HuH-7.5 (cell line): ENCODE measurements at places on chromosomes 6 and 20.

GRCh38 chr6:73503027-73503772 is 17.6 kb downstream of the EEF1A1 start:
- DNase-seq, result no peak

DNA sequence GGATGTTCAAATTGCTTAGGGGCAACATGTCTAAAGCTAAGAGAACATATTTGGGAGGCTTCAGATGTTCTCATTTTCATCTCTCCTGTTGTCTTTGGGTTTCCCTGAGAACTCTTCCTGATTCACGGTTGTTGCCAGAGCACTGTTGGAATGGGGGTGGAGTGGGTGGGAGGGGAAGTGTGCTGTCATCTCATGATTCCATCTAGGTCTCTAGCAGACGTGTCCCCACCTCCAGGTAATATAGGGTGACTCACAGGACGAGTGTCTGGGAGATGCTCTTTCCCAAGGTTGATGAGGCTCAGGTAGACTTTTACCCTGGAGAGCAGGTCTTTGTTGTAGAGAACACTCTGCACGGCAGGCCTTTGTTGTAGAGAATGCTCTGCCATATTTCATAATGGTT is 636.9 kb downstream of the QKI start:
- no peak for DNase-seq

GRCh38 chr6:148635070-148635743 is 111.6 kb upstream of the UST start:
- DNase-seq, result no peak

DNA sequence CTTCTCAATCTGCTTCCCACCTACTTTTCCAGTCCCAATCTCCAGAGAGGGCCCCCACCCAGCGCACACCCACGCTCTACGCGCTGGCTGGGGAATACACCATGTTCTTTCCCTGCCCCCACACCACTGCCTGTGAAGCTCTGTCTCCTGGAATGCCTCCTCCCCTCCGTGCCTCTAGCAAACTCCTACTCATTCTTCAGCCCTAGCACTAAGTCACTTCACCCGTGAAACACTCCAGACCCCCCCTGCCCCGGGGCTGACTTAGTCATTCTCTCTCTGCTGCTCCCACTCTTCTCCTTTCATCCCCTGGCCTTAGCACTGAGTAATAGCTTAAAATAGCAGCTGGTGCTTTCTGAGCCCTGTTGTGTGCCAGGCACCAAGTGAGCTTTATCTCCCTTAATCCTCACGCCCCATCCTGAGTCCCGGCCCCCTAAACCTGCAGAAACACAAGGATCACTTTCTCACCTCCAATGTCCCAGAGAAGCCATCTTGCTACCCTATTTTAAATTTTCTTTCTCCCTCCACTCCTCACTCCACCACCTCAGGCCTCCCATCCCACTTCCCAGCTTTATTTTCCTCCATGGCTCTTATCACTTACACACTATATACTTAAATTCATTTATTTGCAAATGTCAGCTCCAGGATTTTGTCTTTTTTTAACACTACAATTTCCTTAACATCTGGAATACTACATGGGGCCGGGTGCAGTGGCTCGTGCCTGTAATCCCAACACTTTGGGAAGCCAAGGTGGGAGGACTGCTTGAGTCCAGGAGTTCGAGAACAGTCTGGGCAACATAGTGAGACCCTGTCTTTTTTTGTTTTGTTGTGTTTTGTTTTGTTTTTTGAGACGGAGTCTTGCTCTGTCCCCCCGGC is 6.3 kb upstream of the PARD6B start:
- DNase-seq, result peak; percentile 78

- no peak for DNase-seq
Measured at GRCh38 chr20:33604991-33605370, 57.1 kb upstream of the C20orf144 start.

DNA sequence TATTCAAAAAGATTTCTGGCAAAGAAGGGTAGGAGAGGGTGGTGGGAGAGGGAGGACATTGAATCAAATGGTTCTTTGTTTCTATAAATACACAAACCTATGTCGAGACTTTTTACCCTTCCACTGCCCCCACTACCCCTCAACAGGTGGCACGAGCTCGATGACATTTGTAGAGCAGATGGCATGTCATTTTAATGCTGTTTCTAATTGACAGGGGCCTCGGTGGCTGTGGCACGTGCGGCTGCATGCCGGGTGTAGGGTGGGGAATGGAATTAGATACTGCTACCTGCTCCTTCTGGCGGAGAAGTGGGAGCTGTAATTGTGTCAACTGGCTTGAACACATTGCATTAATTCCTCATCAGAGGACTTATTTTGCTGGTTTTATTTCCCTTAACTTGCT is 29.1 kb upstream of the SASH1 start:
- no peak for DNase-seq

DNA sequence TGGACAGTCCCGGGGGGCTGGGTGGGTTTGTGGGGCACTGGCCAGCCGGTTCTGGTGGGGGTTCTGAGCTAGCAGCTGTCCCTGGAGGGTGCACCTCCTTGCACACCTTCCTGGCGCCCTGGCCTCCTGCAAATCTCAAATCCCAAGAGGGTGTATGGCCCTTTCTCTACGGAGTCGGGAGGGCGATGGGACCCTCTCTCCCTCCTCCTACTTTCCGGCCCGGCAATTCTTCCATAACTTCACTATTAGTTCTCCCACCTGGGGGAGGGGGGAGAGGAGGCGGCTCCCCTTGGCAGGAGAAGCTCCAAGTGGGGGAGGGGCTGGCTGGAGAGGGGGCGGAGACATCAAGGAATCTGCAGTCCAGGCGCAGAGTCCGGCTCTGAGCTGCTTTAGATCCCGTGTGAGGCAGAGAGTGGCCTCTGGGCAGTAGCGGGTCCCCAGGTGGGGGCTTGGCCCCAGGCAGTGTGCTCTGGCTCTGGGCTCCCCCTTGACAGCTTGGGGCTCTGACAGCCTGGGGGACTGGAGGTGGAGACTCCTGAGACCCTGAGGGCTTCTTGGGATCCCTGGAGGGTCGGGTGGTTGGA is 1.4 kb upstream of the LAMA5 start:
- peak; percentile 89 for DNase-seq

DNA sequence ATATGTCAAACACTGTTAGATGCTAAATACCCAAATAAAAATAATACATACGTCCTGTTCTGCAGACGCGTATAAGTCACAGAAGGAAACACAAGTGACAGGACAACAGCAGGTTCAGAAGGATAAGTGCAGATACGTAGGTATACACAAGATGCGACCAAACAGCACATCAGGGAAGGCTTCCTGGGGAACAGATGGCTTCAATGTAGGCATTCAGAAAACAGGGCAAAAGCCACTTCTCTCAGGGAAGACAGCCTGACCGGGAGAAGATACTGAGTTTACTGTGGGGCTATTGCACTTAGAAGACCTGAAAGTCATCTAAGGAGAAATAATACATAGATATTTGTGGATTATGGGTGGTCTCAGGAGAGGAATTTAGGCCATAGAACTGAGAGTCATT is 1.9 kb downstream of the HLA-DPA1 start:
- DNase-seq, result no peak

DNA sequence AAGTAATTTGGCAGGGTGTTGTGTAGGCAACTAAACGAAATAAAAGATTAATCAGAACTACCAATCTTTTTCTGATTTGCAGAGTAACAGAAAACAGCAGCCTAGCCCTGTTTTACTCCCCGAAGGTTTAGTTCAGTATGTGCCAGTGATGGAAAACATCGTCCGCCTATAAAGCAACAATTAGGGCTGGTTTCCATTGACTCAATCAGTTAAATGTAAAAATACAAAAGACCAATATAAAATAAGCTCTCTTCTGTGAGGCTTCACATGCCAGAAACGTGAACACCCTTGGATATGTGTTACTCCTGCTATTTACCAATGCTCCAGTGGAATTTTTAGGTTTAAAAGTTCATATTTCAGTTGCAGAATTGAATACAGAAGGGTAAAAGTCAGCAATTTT is 210.5 kb upstream of the RSPO3 start:
- DNase-seq, result no peak

DNA sequence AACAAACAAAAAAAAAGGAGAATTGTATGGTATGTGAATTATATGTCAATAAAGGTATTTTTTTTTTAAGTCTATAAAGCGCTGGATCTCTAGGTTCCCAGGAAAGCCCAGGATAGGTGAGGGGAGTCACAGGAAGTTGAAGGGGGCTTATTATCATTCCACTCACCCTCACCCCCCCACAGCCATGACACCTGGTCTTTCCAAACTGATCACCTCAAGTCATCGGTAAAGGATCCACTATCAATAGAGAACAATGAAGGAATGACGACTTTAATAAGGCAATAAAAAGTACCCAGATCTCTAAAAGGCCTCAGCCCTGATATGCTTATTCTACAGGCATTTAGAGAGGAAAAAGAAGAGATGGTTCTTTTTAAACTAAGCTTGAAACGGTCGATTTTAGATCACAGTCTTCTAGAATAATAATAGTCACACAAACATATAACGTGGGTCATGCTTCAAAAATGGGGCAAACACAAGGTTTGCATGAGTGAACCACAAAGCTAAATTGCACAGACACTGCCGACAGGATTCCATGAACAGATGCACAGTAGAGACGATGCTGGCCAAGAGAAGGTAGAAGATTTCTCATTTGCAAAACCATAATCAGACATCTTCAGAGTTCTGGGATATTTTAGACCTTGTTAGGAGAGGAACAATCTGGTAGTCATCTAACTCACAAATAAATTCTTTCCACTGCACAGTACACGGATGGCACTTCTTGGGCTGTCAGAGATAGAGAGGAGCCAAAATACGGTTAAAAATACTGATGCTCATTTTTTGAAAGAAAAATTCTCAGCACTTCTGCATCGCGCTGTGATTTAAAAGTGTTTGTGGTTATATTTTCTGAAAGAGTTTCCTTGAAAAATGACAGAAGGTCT is 21.0 kb downstream of the ZMYND8 start:
- no peak for DNase-seq

DNA sequence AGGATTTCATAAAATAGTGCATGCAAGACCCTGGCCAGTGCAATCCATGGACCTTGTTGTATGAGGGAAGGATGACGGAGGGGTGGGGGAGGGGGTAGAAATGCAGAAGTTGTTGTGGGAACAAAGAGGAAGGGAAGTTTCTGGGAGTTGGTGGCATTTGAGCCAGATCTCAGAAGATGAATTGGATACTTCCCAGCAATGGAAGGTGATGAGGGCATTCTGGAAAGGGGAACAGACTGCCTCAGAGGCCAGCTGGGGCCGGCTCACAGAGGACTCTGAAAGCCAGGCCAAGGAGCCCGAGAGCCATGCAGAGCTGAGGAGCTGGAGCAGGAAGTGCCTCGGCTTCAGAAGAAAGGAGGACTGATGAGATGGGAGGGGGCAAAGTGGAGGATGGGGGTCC is 2.7 kb downstream of the TMEM74B start:
- DNase-seq, result no peak

- no peak for DNase-seq
Measured at GRCh38 chr6:11659757-11660156, 118.8 kb downstream of the ADTRP start.

DNA sequence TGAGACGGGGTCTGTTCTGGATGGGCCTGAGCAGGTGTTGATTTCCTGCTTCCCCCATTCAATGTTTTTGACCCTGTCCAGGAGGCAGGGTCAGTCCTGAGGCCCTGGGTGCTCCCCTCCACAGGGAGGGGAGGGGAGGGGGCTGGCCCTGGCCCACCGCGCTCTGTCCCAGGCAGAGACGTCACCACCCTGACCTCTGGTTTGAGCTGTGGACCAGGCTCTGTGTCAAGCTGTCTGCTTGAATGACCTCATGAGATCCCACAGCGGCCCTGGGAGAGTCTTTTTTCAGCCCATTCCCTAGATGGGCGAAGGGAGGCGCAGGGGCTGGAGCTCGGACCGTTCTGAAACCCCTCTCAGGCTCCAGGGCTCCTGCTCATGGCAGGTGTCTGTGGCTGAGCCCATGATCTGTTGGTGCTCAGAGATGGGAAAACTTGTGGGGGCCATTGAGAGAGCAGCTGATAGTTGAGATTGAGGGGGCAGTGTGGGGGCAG is 8.9 kb upstream of the LKAAEAR1 start:
- DNase-seq, result peak; percentile 76

DNA sequence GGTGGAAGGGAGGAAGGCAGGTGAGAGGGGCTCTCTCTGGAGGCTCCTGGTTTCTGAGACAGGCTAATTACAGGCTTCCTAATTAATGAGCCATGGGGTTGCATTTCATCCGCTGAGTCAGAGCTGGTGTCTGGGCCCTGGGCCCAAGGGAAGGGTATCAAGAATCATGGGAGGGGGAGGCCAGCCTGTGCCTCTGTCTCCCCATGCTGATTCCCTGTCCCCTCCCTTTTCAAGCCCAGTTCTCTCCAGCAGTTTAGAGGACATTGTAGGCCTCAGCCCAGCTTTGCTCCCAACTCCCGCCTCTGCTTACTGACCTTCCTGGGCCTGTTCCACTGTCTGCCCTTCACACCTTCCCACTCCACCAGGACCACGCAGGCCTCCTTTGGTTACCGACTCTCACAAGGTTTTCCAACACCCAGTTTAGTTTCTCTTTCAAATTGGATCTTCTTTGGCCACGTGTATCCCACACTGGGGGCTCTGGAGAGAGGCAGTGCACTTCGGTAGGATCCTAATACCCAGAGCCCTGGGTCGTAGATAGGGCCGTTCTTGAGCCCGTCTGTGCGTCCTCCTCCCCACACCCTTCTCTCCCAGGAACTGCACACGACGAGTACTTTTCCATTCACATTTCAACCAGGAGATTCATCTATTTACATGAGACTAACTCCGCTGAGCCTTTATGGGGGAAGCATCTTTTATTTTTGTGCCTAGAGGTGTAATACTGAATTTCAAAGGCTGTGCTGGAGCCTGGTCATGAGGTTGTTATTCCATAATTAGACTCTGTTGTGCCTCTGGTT is 18.2 kb upstream of the AVP start:
- no peak for DNase-seq

DNA sequence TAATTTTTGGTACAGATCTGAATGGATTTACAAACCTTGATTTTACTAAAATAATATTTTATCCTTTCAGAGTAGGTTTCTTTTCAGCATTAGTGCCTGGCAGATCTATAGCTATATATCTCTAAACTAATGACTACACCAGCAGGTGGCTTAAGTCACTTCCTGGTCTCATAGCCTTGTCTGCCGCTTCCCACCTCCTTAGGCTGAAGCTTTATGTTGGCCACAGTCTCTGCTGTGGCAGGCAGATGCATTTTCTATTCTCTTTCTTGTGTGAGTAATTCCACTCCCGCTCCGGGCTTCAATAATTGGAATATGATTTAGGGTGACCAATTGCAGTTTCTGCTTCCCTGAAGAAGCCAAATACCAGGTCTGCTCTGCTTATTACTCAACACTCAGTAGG is 226.8 kb upstream of the HS3ST5 start:
- DNase-seq, result no peak

DNA sequence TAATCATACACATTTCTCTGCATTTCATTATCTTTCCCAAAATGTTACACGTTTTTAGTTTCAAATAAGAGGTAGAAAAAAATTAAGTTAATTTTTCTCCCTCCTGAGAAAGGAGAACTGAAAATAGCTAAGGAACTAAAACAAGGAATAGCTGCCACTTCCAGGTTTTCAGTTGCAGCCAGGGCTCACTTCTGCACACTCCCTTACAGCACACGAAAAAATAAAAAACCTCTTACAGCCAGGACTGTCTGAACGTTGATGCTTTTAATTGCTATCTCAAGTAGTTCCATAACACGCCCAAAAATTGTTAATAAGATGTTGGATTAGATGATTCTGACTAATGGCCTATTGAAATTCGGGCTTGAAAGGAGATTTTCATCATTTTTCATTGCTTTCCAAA is 153.7 kb upstream of the THBS2 start:
- no peak for DNase-seq
